ENCODE measurements at places on chromosomes 1 and 21.

- DNase-seq = no peak
Observed at GRCh38 chr1:202133496-202133895, 10.8 kb downstream of the GPR37L1 start.

DNA sequence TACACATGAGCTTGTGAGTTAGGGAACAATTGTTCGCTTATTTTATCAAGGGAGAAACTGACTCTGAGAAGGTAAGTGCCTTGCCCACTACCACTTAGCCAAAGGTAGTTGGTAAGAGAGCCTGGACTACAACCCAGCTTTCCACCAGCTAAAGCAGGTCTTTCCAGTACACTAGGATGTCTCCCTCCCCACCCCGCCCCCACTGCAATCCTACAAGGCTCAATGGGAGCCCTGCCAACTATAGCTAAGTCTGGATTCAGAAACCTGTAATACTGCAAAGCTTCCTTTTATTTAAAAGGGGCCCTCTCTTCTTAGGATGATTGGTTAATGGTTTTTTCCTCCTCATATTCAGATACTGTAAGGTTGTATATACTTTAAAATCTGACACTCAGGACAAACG, 102.0 kb upstream of the C8B start:
- no peak for DNase-seq

GRCh38 chr1:109793486-109794318, 30.0 kb upstream of the EPS8L3 start:
- DNase-seq = no peak

GRCh38 chr1:185404291-185404690, 87.2 kb upstream of the IVNS1ABP start:
- no peak for DNase-seq

GRCh38 chr1:30822966-30823581, 65.5 kb upstream of the LAPTM5 start:
- no peak for DNase-seq

DNA sequence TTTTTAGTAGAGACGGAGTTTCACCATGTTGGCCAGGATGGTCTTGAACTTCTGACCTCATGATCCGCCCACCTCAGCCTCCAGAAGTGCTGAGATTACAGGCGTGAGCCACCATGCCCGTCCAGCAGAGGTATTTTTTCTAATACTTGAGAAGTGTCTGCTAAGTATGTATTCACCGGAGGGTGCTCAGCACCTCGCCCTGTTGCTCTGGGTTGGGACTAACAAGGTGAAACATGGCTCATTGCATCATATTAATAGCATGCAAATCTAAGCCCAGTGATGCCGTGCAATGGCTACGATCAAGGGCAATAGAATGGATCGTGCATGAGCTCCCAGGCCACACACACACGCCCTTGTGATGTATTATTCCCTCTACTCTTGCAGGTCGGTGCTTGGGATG, 68.7 kb downstream of the PDE9A start:
- no peak for DNase-seq

- DNase-seq = no peak
Observed at GRCh38 chr1:152919071-152919470, 10.7 kb downstream of the IVL start.

DNA sequence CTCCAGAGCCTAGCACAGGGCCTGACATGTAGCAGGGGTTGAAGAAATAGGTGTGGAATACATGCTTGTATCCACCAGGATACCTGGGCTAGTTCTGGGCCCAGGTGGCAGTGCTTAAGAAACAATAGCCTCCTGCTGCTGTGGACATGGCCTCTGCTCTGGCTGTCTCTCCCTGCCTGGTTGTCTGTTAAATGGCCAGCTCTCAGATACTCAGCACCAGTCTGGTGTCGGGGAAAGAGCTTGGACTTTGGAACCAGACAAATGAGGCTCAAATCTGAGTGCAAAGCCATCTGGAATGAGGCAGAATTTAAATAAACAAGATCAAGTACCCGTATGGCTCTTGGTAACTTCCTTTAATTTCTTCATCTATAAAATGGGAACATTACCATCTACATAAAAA, 31.5 kb downstream of the SESN2 start:
- DNase-seq = no peak

DNA sequence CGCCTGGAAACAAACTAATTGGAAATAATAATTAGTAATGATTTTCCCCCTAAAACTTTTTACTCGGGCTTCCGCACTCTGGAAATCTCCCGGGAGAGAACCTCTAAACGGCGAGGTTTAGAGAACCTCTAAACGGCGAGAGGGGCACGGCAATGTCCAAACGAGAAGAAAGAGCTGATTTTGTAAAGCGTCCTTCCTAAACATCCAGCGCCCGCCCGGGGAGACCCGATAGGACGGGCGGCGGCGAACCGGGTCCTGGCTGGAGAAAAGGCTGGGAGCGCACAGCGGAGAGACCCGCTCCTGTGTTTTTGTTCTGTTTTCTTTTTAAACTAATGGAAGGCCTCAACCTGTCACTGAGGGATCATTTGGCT, 1.6 kb downstream of the PAX7 start:
- no peak for DNase-seq

DNA sequence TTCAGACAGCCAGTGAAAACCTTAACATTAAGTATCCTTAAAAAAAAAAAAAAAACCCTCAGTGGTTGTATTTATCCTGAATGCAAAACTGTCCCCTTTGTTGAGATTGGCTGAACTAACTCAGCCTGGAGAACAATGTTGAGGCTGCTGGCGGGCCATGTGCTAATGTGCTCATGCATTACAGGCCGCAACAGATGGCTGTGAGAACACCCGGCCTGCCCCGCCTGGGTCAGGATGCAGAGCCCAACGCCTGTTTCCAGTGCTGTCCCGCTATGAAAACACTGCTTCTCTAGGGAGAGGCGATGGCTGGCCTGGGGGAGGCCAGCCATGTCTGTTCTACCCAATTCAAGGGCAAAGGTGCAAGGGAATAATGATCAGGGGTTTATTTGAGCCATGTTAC, 13.8 kb downstream of the OLIG2 start:
- no peak for DNase-seq

All from SIG-M5 (cell line).